ENCODE measurements at places on chromosomes 3 and 15.
A peak's percentile ranks its signal among the peaks of the same experiment; 100 is the strongest.

- no peak for DNase-seq
Observed at GRCh38 chr15:32908135-32908801, 190.5 kb downstream of the GREM1 start.

DNA sequence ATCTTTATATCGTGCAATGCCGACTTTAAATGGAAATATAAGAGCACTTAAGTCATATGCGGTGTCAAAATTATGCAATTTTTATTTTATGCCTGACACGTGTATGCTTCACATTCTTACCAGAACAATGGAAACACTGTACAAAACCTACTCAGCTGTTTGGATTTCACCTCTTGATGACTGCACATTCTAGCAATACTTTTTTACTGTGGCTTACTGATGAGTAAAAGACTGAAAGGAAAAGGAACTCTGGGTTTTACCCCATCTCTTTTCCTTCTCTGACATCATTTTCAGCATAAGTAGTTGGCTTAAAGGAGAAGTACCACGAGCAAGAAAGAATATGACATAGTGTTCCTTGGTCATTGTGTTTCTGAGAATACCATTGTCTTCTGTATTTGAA is 142.8 kb downstream of the POLR2M start:
- DNase-seq, result no peak

DNA sequence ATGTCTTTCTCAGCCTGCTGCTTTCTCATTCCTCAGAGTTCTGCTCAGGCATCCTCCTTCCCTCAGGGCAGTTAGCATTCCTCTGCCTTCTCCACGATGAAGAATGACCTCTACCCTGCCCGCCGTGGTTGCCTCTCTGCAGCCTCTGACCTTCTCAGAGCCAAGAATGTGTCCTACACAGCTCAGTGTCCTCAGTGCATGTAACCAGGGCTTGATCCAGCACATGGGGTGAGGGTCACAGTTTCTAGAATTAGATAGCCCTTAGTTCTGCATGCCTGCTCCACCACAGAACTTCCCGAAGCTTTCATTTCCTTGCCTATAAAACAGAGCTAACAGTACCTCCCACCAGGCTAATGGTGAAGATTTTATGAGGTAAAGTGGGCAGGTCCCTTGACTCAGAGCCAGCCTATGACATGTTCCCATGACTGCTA is 182.1 kb downstream of the CLSTN2 start:
- no peak for DNase-seq

DNA sequence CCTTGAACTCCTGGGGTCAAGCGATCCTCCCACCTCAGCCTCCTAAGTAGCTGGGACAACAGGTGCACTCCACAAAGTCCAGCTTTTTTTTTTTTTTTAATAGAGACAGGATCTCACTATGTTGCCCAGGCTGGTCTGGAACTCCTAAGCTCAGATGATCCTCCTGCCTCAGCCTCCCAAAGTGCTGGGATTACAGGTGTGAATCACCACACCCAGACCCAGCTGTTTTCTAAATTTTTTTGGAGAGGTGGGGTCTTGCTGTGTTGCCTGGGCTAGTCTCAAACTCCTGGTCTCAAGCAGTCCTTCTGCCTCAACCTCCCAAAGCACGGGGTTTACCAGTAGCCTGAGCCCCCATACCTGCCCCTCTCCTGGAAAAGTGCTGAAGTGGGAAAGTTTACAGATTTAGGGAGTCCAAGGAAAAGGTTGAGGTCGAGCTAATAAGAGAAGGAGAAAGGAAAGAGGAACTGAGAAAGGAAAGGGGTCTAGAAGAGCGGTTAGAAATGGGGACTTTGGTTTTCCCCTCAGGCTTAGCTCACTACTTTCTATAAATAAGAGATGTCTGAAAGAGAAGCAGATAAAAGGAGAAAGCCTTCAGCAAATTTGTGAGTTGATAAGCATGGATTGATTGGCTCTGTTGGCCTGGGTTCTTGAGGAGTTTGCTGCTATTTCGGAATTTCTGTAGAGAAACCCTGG is 23.6 kb downstream of the UBE2E1 start:
- DNase-seq, result no peak

DNA sequence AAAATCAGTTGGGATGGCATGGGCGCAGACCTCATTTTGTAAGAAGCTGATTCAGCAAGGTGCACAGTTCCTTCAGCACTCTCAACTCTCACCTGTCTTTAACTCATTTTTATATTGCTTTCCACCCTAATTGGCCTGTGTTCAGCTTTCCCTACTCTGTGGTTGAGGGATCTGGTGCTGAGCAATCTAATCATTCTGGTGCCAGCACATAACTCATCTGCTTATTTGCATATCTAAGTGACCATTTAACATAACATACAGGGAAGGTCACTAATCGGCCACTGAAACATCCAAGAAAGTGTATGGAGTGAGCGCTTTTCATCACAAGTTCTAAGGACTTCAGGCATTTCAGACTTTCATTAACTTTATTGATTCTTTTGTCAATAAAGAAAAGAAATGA is 303.4 kb upstream of the ROPN1 start:
- DNase-seq, result no peak

GRCh38 chr3:98886525-98886924 is 15.0 kb downstream of the DCBLD2 start:
- no peak for DNase-seq

GRCh38 chr3:109825971-109826810 is 488.8 kb upstream of the DPPA4 start:
- no peak for DNase-seq

- no peak for DNase-seq
Observed at GRCh38 chr15:63597821-63598220, 634 bp downstream of the FBXL22 start.

DNA sequence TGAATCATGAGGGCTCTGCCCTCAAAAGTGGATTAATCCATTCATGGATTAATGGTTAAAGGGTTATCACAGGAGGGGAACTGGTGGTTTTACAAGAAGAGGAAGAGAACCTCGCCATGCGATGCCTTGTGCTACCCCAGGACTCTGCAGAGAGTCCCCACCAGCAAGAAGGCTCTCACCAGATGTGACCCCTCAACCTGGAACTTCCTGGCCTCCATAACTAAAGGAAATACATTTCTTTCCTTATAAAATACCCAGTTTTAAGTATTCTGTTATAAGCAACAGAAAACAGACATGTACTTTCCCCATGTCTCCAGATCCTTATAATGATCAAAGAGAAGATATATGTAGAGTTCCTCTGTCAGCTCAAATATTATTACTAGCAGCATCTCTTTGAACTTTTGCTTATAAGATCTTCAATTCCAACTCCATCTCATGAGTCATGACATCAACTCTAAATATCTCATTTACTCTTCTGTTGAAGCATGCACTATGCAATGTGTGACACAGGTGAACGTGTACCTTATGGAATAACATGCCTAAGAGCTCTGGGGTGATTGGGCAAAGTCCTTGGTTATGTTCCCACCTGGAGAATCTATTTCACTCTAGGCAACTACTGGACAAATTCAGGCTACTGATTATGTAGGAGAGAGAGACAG is 37.5 kb upstream of the ZBTB38 start:
- DNase-seq, result no peak

DNA sequence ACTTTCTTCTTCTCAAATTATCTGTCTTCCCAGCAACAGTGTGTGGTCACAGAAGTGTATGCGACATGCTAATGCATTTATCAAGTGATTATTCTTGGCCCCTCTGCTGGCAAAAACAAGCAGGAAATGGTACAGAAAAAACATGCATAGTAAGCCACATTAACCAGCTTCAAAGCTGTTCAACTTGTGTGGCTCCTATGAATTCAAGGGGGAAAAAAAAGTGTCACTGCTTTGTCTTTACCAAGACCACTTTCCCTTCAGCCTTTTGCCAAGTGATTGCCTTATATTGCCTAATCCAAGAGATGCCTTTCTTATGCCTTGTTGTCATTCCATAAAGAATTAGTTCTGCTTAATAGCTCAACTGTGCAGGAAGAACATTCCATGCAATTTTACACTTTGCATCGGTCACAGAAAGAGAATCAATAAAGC is 39.1 kb downstream of the PRTG start:
- no peak for DNase-seq

DNA sequence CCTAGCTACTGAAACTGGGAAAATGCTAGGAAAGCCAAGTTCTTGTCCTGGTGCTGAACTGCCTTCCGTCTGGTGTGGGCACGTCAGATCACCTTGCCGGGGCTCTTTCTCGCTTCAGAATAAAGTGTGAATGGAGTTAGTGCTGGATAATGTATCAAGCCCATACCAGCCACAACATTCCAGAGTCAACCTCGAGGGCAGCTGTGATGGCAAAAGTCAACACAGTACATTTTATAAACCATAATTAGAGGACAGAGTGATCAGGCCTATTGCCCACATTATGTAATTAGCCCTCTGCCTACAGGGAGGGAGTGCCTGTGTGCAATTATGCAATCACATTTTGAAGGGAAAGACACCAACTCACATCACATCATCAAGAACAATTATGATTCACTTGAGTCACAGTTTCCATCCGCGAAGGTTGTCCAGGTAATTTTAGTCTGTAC is 165.2 kb downstream of the RORA start:
- DNase-seq, result no peak

DNA sequence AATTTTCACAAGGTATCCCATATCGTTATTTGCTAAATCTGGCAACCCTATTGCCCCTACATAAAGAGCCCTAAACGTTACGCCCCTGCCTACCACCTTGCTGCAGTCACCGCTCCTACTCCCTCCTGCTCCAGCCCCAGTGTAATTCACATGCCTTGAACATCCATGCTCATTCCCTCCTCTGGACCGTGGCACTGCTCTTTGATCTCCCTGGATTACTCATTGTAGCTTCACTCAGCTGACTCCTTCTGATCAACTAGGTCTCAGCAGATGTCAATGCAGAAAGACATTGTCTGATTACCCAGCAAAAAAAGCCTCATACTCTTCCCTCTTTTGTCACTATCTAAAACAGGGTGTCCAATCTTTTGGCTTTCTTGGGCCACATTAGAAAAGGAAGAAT is 40.7 kb upstream of the KBTBD8 start:
- no peak for DNase-seq

DNA sequence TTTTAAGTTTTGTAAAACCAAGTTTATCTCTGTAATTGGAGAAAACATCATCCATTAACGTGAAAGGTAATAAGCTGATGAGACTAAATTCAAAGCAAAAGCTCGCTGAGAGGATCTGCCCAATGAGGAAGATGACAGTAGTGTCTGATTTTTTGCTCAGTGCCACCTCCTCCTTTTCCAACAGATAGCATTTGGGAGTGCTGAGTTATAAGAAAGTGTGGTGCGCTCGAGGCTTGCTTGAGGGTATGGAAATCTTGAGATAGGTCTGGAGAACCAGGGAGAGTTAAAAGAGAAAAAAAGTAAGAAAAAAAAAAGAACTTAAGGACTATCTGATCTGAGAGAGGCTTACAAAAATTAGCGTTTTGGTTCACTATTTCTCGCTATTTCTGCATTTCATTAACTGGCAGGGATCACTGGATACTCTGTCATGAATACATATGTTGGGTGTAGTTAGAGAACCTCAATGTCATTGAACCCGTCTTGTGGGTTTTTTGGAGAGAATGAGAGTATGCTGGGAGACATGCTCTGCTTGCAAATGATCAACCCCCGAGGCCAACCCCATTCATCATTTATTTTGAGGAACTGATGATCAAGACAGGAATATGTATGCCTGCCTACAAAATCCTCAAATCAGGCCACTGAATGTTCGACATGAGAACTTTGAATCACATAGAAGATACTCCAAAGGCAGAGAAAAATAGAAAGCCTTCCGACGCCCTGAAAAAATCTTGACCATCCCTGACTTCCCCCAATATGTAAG is 973 bp upstream of the USP13 start:
- DNase-seq, result no peak

DNA sequence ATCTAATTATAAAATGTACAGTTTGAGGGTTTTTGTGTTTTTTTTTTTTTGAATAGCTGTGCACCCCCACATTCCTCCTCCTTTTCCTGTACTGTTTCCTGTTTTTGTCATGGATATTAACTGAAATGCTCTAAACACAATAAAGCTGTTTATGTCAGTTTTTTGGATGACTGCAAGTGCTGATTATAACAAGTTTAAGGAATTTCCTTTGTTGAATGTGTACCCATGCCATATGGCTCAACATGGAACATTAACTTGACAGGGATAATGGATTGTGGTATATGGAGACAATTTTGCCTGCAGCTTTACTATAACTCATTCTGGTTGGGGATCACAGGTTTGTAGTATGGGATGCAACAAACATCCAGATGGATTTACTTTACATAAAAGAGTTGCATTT is 216.4 kb downstream of the TCF12 start:
- DNase-seq, result peak; percentile 37

- DNase-seq, result no peak
Observed at GRCh38 chr15:41990243-41990605, 17.9 kb upstream of the EHD4 start.

- DNase-seq, result no peak
Observed at GRCh38 chr15:47366884-47367283, 350.4 kb upstream of the SEMA6D start.

- DNase-seq, result no peak
Observed at GRCh38 chr3:5309171-5309570, 121.7 kb downstream of the EDEM1 start.

GRCh38 chr3:86984271-86984670 is 6.7 kb downstream of the VGLL3 start:
- DNase-seq, result no peak

- DNase-seq, result no peak
Observed at GRCh38 chr3:105880681-105881290, 12.0 kb upstream of the CBLB start.

DNA sequence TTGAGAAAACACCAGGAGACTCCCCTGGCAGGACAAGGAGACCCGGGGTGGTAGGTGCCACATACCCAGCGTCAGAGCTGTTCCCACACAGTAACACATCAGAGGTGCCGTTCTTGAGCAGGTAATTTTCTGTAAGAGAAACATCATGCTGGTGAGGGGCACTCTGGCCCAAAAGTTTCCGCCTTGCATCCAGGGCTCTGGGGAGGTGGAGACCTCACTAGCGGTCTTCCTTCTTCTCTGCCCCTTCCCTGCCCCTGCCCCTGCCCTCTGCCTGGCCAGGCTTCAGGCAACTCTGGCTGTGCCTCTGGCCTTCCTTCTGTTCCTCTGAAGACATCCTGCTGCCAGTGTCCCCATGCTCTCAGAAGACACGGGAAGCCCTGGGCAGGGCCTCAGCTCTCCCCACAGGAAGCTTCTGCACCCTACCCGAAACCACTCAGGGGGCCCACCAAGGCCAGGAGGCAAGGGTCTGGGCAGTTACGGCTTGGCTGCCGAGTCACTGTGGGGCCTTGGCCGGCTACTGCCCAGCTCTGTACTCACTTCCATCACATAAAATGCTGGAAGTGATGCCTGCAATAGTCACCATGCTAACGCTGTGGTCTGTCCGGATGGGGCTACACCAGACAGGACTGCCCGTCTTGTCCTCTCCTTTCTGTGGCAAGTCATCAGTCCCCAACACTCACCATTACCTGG is 41.3 kb downstream of the SCN5A start:
- DNase-seq, result no peak

All from retina (tissue), 1 donor.